Stimulated activated naive CD4-positive, alpha-beta T cell treated with Interleukin-2 at 50 U/mL for 16 hours (primary cell): ENCODE measurements at places on chromosomes 5 and 9.

DNA sequence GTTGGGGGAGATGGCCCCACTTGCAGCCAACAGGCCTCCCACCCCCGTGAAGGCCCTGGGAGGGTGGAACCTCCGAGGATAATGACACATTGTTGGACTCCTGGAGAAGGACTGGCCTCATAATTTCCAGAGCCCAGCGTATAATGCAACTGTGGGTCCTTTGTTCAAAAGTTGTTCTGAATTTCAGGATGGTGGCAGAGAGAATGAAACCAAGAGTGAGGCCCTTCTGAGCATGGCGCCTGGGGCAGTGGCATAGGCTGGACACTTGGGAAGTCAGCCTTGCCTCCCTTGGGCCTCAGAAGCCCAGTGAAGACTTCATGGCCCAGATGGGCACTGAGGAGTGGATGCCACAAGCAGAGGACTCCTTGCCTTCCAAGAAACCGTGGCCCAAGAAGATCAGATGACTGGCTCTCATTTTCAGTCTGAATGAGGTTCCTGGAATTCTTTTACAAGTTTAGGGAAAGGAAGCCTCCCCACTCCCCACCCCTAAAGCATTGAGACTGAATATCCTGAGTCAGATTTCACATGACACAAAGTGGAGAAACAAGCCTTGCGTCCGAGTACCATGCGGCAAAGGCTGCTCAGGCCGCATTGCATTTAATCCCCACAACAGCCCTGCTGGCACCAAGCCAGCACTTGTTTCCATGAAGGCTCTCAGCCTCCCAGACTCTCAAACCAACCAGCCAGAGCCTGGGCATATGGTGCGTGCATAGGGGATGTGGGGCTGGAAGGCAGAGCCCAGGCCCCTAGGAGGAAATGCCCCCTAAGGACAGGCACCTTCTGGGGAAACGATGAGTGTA lies 96.7 kb upstream of the SMIM23 start:
- DNase-seq: no peak

- DNase-seq: no peak
Observed at GRCh38 chr9:96025995-96026602, 150.6 kb downstream of the ERCC6L2 start.

DNA sequence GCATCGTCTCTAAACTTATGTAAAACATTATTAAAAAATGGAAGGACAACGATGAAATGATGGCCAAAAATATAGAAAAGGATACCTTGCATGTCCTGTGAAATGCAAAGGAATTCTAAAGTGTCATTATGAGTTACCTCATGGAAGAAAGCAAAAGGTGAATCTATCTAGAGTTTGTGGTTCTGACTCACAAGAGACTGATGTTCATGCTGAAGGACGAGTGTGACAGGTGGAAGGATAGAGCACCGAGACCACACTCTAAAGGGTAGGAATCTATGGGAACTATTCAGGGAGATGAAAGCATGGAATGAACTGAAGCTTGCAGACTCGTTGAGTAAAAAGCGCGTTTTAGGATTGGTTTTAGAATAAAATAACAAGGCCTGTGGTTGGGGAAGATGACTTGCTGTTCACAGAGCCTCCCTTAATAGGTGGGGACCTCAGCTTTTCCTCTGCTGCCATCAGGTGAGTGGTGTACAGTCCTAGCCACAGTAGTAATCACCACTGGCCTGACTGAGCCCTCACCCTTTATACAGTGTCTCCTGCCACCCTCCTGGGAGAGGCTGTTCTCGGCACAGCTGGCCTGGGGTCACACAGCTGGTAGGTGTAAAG lies 11.2 kb downstream of the TENT4A start:
- no peak for DNase-seq

GRCh38 chr9:92614763-92615461 lies 55.0 kb downstream of the IPPK start:
- DNase-seq: no peak

GRCh38 chr5:176418251-176418650 lies 1.9 kb upstream of the CLTB start:
- no peak for DNase-seq

- no peak for DNase-seq
Observed at GRCh38 chr5:78779771-78780616, 131.4 kb upstream of the LHFPL2 start.

DNA sequence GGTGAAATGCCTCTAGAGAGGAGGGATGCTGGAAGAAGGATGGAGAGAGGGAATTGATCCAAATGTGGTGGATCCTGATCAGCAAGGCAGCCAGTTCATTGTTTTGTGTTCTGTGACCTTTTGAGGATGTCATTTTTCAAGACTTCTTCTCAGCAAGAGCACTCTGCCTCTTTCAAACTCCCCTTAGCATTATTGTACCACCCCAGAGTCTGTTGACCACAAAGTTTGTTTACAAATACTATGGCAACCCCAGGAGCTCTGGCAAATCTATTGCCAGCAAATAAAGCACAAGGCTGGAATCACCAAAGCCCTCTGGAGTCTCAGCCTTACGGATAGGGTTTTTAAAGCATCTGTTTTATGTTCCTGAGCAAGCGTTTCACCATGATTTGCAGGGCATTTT lies 76.2 kb upstream of the SLC1A3 start:
- DNase-seq: no peak

- no peak for DNase-seq
Observed at GRCh38 chr9:133513214-133514100, 11.3 kb downstream of the MYMK start.

GRCh38 chr5:97458851-97459250 lies 275.8 kb upstream of the RIOK2 start:
- DNase-seq: no peak

GRCh38 chr5:14353726-14354474 lies 210.8 kb downstream of the TRIO start:
- DNase-seq: no peak

GRCh38 chr5:177365845-177366527 lies 8.3 kb downstream of the RGS14 start:
- no peak for DNase-seq

- no peak for DNase-seq
Observed at GRCh38 chr5:152532714-152533113, 127.6 kb upstream of the NMUR2 start.

DNA sequence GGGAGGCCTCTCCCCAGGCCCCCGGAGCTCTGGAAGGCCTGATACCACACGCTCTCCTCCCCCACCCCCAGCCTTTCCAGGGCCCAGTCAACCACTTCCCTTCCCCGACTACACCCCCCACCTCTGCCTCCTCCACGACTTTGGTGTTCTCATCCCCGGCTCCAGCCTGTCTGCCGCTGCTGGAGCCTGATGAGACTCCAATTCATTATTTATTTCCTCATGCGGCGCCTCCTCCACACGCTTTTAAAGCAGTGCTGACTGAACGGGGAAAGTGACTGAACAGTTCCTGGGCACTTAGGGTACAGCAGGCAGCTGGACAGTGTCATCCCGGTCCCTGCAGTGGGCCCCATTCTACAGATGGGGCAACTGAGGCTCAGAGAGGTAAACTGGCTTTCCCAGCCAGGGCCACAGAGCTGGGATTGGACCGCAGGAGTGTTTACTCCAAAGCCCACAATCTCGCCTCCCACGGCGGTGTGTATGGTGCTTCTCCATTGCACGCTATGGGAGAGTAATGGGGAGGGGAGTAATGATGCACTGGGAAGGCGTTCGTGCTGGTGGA lies 15.9 kb upstream of the RPL26L1 start:
- no peak for DNase-seq

DNA sequence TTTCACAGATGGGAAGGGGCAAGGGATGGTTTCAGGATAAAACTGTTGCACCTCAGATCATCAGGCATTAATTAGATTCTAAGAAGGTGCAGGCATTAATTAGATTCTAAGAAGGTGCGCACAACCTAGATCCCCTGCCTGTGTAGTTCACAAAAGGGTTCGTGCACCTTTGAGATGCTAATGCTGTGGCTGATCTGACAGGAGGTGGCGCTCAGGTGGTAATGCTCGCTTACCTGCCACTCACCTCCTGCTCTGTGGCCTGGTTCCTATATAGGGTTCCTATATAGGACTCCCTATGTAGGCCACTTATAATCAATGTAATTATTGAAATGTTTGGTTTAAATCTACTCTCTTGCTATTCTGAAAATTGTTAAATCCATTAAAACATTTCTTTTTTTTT lies 171.0 kb downstream of the MSX2 start:
- DNase-seq: no peak

DNA sequence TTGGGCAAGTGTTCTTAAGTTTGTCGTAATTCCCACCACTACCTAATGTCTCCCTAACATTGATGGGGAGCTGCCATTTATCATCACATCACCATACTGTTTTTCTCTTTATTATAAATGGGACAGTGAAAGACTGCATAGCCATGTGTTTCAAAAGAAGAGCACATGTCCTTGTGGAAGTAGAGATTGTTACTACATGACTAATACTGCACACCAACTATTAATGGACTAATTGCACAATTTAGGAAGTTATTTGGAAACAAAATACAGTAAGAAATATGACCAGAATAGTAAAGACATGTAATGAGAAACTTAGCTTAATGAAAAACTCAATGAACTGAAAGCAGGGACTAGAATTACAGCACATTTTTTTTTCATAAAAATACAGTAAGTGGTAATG lies 12.0 kb upstream of the ELOVL7 start:
- DNase-seq: no peak

- DNase-seq: peak; percentile 1
Observed at GRCh38 chr9:100011062-100011681, 87.6 kb downstream of the ERP44 start.

GRCh38 chr9:115207003-115207836 lies 89.3 kb upstream of the TNC start:
- DNase-seq: no peak

DNA sequence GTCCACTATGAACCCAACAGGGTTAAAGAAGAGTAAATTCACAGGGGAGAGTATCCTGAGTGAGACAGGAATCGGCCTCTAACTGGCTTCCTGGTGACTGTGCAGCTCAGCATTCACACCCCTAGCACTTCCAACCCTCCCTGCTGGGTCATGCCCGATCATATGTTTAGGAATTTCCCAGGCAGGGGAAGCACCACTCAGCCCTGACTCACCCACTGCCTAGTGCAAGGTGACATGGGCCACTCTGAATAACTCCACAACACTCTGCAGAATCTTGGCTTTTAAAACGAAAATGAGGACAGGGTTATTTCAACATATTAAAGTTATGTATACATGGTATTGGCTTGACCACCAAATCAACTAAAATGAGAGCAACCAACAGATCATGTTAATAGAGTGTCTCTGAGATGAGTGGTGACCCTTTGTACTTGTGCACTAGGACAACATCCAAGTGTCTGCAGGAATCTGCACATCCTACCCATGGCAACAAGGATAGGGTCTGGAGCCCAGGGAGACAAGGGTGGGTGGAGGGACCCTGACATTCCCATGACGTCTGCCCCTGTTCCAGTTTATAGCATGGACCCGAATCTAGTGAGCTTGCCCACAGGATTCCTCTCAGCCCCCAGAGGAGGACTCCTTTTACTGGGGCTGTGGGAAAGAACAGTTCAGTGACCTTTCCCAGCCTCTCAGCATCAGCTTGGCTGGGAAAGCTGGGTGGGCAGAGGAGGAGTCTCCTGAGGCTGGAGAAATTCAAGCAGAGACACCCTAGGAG lies 485.8 kb downstream of the SEMA5A start:
- no peak for DNase-seq

- no peak for DNase-seq
Observed at GRCh38 chr5:148794275-148794674, 32.1 kb upstream of the ADRB2 start.

GRCh38 chr9:74653410-74654080 lies 156.4 kb downstream of the RORB start:
- no peak for DNase-seq

DNA sequence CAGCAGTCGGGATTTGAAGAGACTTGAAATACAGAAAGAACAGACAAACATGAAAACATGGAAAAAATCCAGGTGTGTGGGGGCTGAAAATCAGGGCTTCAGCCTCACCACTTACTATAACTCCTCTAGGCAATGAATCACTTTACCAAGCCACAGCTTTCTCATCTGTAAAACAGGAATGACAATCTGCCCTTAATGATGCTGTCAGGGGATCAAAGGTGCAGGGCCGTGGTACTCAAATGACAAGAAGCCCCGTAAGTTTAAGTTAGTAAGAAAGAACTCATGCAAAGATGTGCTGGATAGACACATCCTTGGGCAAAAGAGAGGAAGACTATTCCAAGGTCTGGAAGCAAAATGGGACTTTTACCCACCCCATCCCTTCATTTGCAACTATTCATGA lies 34.7 kb downstream of the FBXW2 start:
- no peak for DNase-seq

DNA sequence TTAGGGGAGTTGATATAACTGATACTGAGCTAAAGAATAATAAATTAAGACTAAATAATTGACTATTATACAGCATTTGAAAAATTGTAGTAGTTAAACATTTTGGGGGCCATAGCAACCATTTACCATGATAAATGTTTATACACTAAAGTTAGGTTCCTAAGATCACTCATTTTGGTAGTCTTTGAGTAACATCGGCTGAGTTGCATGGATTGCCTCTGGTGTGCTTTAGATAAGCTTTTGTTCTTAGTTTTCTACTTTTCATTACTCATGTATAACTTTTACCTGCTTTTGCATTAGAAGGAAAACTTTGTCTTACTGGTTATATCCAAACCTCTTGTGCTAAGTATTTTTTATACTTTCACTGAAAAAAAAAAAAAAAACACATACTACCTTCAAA lies 101.2 kb downstream of the SLC44A1 start:
- DNase-seq: no peak

DNA sequence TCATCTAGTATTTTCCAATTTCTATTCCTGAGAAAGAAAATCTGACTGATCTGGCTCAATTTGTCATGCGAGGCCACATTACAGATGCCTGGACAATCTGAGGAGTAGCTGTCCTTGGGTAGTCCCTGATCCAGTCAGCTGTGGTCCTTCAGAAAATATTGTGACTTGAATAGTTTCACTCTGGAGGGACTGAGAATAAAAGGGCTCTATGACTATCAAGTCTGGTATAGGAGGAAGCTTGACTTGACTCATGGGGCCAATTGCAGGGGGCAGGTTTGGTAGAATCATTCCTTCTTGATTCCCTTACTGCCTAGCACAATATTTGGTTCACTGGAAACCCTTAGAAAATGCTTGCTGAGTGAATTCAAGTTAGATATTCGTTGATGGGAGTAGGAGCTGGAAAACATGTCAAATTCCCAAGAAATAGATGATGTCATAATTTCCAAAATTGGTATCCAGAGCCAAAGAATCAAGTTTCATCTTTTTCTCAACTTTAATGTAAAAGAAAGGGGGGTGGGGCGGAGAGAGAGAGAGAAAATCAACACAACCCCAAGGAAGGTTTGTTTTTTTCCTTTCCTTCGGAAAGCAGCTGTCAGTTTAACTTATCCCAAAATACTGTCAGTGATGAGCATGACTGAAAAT lies 32.4 kb upstream of the STX17 start:
- DNase-seq: no peak

- DNase-seq: no peak
Observed at GRCh38 chr9:15491950-15492349, 18.8 kb downstream of the PSIP1 start.

DNA sequence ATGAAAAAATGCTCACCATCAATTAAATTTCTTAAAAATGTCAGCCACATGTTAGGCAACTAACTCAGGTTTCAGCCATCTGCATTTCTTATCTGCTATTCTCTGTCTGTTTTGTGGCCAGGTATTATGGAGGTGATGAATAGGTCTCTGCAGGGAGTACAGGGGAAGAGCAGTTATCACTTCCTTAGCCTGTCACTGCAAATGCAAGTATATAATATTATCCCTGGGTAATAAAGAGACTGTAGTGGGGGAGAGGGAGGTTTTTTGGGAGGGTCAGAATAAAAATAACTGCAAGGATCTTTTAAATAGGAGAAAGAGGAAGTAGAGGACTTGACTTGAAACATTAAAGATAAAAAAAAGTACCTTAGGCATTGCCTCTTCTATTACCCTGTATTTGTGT lies 49.6 kb upstream of the PTGER4 start:
- DNase-seq: no peak

- no peak for DNase-seq
Observed at GRCh38 chr5:44626846-44627245, 181.9 kb upstream of the MRPS30 start.
